Calu3 (cell line): ENCODE measurements at places on chromosomes 7 and 10. TPM values are rescaled to one million over a fixed set of nuclear protein-coding genes. Genes with fewer than 3 reads are reported as not detected.
A peak's percentile ranks its signal among the peaks of the same experiment; 100 is the strongest.

TMEM270 gene
- total RNA-seq = 0.59 and 1.2 TPM in 2 replicates

- no peak for DNase-seq
- no peak overlapping the region for H3K4me3 ChIP-seq
- H3K4me1 ChIP-seq = no peaks in the 10 kb centered on the region
- peaks cover 48% of the 10 kb centered on the region for H3K36me3 ChIP-seq
Observed at GRCh38 chr7:107958764-107959526, 44.0 kb downstream of the LAMB1 start.

DNA sequence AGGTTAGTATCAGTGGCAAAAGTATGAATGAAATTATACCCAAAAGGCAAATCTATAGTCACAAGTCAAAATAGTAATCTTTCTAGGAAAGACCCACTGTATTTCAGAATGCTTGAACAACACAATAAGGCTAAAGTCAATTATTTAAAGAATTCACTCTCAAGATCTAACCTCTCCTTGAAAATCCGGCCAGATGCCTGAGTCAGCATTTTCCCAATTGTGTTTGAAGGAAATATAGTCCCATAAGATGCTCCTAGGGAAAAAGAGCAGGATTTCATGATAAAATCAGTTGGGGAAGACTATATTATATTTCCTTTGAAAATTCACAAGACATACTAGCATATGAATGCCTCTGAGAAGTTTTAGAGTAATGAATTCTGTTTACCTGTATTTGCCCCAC lies 1075.0 kb downstream of the GRM8 start:
- no peak for DNase-seq
- no peak overlapping the region for H3K27ac ChIP-seq
- no peaks in the 10 kb centered on the region for H3K36me3 ChIP-seq
- no peaks in the 10 kb centered on the region for H3K4me1 ChIP-seq
- H3K27me3 ChIP-seq = no peaks in the 10 kb centered on the region
- H3K4me3 ChIP-seq = no peak overlapping the region

MRLN gene
- not detected in 2 replicates for total RNA-seq

DNA sequence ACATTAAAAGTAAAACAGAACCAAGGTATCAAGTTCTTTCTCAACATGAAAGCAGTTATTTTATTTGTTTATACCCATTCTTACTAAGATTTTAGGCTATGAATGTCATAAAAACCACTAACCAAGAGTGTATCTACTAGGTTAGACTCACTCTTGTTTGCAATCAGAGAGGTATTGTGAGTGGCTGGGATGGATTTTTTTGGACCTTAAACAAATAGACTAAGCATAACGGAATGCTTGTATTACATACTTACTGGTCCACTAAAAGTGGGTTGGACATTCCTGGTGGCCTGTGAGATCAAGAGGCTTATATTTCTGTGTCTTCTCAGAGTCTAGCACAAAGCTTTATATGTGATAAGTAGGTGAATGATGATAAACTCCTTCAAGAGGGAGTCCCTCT lies 32.6 kb upstream of the CBLL1 start:
- no peaks in the 10 kb centered on the region for H3K36me3 ChIP-seq
- no peak overlapping the region for H3K27ac ChIP-seq
- DNase-seq = no peak

GRCh38 chr7:114663502-114663901 lies 248.9 kb downstream of the FOXP2 start:
- DNase-seq = peak; percentile 14
- H3K4me3 ChIP-seq = no peak overlapping the region
- H3K27me3 ChIP-seq = no peaks in the 10 kb centered on the region
- H3K27ac ChIP-seq = no peak overlapping the region

DNA sequence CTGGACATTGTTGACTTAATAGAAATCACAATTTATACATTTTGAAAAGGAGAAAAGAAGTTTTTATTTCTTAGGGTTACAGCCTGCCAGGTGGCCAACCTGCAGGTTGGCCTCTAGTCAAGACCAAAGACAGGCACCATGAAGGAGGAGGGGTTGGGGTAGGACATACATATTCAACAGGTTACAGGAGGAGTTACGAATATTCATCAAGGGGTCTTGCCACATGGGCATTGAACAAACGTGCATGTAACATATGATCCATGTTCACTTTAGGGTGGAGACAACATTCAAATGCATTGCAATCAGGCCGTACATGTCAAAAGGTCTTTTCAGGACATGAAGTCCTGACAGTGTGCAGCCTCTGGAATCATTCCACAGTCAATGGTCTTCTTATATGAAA lies 246.2 kb upstream of the AKR1E2 start:
- no peaks in the 10 kb centered on the region for H3K4me1 ChIP-seq
- no peak overlapping the region for H3K4me3 ChIP-seq
- H3K27ac ChIP-seq = no peak overlapping the region

DNA sequence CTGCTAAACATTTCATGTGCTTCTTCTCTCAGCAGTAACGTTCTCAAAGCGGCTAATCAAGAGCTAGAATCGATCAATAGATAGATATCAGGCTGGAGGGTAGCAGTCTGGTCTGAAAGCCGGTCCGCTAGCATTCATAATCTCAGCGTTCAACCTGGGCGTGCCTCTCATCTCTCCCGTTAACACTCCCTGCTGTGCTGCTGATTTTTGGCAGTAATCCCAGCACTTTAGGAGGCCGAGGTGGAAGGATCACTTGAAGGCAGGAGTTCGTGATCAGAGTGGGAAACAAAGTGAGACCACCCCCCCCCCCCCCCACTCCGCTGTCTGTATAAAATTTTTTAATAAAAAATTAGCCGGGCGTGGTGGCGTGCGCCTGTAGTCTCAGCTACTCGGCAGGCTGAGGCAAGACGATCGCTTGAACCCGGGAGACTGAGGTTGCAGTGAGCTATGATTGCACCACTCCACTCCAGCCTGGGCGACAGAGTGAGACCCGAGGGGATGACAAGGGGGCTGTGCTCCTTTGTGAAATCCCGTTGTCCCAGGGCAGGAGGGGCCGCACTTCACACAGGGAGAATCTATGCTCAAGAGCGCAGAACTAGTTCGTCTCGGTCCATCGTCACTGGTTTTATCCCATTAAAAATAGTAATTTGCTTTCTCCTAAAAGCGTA lies 624 bp upstream of the CEP55 start:
- H3K27me3 ChIP-seq = no peaks in the 10 kb centered on the region
- H3K4me3 ChIP-seq = peak overlapping the region; percentile 79
- peaks cover 21% of the 10 kb centered on the region for H3K4me1 ChIP-seq
- peaks cover 33% of the 10 kb centered on the region for H3K36me3 ChIP-seq

ZNF503 gene
- total RNA-seq = 12.5 and 12.8 TPM in 2 replicates

- H3K27ac ChIP-seq = no peak overlapping the region
- H3K27me3 ChIP-seq = no peaks in the 10 kb centered on the region
- no peaks in the 10 kb centered on the region for H3K36me3 ChIP-seq
- DNase-seq = no peak
- H3K4me3 ChIP-seq = no peak overlapping the region
- no peaks in the 10 kb centered on the region for H3K4me1 ChIP-seq
Observed at GRCh38 chr10:89783406-89783805, 82.0 kb downstream of the KIF20B start.

DNA sequence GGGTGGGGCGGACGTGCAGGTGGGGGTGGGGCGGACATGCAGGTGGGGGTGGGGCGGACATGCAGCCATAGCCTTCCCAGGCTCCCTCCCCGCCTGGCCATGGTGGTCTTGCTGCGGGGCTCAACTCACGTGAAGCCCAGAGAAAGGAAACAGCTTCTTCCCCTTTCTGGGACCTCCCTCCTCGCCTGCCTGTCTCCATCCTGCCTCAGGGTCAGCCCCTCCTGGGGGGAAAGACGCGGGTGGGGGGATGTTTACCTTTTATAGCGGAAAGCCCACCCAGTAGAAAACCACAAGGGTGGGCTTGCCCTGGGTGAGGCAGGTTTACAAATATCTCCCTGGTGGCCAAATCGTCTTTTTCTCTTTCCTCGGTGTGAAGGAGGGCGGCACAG lies 520.0 kb downstream of the GLRX3 start:
- DNase-seq = no peak
- H3K4me1 ChIP-seq = no peaks in the 10 kb centered on the region
- no peaks in the 10 kb centered on the region for H3K36me3 ChIP-seq
- no peak overlapping the region for H3K4me3 ChIP-seq

DNA sequence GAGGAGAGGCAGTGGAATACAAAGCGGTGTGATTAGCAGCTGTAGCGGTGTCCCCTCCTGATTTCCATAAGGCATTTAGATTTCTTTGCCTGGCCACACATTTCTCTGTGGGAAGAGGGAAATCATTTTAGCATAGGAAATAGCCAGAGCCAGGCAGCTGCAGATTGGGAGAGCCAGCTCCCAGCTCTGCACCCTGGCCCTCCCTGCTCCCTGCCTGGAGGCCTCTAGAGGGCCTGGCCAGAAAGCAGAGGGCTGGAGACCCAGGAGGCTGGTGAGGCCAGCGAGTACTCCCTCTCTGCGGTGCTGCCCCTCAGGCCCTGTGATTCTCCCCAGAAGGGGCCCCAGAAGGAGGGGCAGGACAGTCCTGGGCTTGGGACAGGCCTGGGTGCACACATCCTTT lies 85.7 kb downstream of the C10orf105 start:
- DNase-seq = no peak
- H3K36me3 ChIP-seq = no peaks in the 10 kb centered on the region
- H3K4me1 ChIP-seq = peaks cover 11% of the 10 kb centered on the region
- no peak overlapping the region for H3K27ac ChIP-seq
- H3K27me3 ChIP-seq = peaks cover 70% of the 10 kb centered on the region

- no peak overlapping the region for H3K27ac ChIP-seq
- H3K4me1 ChIP-seq = no peaks in the 10 kb centered on the region
- H3K36me3 ChIP-seq = no peaks in the 10 kb centered on the region
- H3K27me3 ChIP-seq = peaks cover 15% of the 10 kb centered on the region
- no peak for DNase-seq
- no peak overlapping the region for H3K4me3 ChIP-seq
Observed at GRCh38 chr7:134705716-134706115, 59.1 kb downstream of the BPGM start.

GRCh38 chr7:92333866-92334265 lies 88.1 kb downstream of the ANKIB1 start:
- H3K4me3 ChIP-seq = no peak overlapping the region
- no peaks in the 10 kb centered on the region for H3K36me3 ChIP-seq
- H3K4me1 ChIP-seq = no peaks in the 10 kb centered on the region
- DNase-seq = no peak
- no peaks in the 10 kb centered on the region for H3K27me3 ChIP-seq
- H3K27ac ChIP-seq = no peak overlapping the region
